ENCODE measurements at places on chromosomes 4 and X.

DNA sequence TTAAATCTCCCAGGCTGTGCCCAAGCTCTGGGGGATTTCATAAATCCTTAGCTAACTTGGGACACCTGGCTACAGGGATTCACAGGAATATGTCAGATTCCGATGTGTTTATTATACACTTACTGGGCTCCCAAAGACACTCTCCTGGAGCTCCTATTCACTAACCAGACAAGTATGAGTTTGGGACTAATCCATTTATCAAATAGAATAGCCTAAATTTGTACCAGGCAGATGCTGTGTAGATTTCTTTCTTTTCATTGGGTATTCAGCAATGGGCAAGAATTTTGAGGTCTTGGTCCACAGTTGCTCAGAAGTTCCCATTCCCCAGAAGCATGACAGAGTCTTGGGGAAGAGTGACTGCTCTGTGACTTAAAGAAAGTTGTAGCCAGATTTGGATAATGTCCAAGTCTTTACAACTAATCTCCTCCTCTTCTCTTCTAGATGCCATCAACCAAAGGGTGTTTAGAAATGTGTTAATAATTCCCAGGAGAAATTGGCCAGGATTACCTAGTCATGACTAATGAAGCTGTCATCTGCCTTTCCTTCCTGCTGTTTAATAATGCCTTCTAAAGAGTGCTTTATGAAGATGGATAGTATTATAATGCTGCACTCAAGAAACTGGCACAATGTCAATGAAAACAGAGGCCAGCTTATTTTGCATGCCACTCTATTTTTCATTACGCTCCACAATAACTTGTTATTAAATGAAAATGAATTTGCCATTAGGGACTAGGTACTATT lies 120.9 kb downstream of the CHIC2 start:
- DNase-seq, result no peak

GRCh38 chr4:124710015-124710741 lies 2.4 kb downstream of the ANKRD50 start:
- no peak for DNase-seq

- DNase-seq, result no peak
Measured at GRCh38 chr4:171239196-171239595, 574.0 kb upstream of the GALNTL6 start.

GRCh38 chr4:152206185-152206584 lies 329.7 kb downstream of the FBXW7 start:
- DNase-seq, result no peak

- no peak for DNase-seq
Measured at GRCh38 chr4:138438608-138439007, 196.5 kb upstream of the SLC7A11 start.

GRCh38 chr4:101175896-101176676 lies 171.2 kb downstream of the PPP3CA start:
- DNase-seq, result no peak

- DNase-seq, result no peak
Measured at GRCh38 chrX:153380691-153381090, 20.5 kb downstream of the PNMA6E start.

GRCh38 chr4:182640491-182640890 lies 276.7 kb downstream of the DCTD start:
- no peak for DNase-seq

- DNase-seq, result no peak
Measured at GRCh38 chr4:148025981-148026380, 294.1 kb downstream of the ARHGAP10 start.

DNA sequence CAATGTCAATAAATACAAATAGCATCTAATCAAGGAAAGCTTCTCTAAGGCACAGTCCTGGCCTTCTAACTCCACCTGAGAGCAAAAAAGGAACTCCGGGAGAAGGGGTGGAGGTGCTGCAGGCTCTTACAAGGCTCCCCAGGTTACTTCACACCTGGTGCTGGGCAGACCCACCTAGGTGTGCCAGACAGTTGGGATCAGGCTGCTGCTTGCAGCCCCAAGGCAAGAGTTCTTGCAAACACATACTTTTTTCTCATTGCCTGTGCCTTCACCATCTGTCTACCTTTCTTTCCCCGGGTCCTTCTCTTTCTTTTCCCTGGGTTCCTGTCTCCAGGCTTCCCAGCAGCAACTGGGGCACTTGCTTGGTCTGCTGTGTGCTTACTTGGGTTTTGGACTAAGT lies 81.4 kb upstream of the STIM2 start:
- no peak for DNase-seq

DNA sequence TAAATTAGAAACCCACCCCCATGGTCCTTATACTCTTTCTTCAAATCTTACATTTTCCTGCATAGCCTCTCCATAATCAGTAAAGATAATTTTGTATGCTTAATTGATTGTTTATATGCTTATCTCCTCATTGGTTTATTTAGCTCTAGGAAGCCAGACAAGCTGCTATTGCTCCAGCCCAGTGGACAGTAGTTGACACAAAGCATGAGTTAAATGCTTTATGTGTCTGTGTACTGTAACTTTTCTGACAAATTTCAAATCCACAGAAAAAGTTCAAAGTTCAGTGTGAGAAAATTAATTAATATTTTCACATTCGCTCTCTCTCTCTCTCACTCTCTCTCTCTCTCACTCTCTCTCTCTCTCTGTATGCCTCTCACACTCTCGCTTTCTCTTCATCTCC lies 181.7 kb downstream of the GABRB1 start:
- DNase-seq, result no peak

DNA sequence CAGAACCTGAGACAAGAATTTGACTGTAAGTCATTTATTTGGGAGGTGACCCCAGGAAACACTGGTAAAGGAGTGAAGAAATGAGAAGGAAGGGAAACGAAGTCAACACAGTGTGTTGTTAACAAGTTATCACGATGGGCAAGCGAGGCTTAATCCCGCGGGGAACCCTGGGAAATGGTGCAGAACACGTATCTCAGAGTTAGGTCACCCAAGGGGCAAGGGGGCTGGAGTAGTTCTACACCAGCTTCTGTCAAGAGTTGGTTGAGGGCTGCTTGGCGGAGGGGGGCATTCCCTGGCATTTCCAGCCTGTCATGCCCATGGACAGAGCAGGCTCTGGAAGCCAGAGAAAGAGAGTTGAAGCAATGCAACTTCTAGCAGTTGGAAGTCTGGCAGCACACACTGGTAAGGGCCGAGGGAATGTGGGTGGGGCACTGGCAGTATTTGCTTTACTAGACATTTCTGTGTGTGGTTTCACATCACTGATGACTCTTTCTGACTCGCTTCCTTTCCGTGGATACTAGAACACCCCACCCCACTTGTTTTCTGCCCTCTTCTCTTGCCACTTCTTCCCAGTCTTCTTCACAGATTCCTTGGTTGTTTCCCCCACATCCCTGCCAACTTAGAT lies 52.2 kb upstream of the ADGRG2 start:
- no peak for DNase-seq

GRCh38 chrX:13256603-13257002 lies 63.2 kb downstream of the ATXN3L start:
- no peak for DNase-seq

DNA sequence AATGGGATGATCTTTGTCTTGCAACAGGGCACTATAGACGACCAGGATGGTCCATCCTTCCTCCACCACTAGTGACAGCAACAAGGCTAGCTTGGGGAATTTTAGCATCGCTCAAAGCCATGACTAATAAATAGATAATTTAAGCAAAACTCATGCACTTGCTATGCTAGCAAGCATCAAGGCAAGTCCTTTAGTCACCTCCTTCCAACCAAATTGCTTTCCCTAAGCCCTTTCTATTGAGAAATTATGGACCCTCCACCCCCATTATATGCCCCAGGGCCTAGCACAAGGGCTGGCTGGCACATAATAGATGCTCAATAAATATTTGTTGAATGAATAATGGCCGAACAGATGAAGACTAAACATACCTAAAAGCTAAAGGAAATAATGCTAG lies 28.6 kb downstream of the SLC16A2 start:
- DNase-seq, result no peak

DNA sequence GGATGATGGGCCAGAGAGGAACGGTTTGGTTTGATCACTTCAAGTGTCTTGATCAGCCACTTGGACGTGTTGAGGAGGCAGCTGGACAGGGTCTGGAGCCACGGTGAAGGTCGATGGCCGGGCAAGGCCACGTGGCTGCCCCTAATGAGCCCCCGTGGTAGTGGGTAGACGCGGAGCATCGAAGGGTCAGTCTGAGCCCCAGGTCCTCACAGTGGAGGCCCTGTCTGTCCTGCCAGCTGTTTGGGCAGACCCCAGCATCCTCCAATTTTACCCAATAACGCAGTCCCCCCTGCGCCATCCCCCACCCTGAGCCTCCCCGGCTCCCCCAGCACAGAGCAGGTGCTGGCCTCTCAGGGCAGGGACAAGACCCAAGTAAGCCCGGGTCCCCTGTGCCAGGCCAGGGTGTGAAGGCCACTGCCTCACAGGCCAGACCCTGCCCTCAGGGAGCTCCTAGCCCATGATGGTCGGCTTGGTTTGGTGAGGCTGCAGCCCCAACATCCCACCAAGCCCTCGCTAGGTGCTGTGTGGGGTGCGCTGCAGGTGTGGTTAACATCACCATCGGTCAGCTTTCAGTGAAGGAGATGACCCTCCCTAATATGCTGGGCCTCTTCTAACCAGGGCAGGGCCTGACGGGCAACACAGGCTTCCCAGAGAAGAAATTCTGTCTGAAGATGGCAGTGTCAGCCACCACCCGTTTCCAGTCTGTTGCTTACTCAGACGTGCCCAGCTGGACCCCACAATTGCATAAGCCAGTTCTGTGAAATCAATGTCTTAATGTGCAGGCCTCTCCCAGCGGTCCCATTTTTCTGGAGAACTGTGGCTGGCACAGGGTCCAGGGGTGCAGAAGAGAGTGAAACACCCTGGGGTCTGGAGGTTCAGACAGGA lies 40.5 kb upstream of the NKX1-1 start:
- no peak for DNase-seq

DNA sequence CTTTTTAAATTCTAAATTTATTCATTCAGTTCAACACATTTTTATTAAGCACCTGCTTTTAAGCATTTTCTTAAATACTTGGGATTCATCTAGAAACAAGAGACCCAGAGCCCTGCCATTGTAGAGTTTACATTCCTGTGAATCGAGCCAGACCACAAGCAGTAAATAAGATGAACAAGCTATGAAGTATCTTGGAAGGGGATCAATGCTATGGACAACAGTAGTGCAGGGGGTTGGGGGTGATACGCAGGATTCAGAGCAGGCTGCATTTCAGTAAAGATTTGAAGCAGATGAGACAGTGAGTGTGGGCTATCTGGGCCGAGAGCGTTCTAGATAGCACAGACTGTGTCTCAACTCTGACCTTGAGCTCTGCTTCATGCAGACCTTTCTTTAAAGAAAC lies 35.1 kb downstream of the CLDN22 start:
- no peak for DNase-seq

DNA sequence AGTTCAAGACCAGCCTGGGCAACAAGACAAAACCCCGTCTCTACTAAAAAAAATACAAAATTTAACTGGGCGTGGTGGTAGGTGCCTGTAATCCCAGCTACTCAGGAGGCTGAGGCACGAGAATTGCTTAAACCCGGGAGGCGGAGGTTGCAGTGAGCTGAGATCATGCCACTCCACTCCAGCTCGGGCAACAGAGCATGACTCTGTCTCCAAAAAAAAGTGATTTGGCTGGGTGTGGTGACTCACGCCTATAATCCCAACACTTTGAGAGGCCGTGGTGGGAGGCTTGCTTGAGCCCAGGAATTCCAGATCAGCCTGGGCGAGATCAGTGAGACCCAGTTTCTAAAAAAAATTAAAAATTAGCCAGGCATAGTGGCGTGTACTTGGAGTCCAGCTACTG lies 4.1 kb downstream of the OPHN1 start:
- DNase-seq, result no peak

DNA sequence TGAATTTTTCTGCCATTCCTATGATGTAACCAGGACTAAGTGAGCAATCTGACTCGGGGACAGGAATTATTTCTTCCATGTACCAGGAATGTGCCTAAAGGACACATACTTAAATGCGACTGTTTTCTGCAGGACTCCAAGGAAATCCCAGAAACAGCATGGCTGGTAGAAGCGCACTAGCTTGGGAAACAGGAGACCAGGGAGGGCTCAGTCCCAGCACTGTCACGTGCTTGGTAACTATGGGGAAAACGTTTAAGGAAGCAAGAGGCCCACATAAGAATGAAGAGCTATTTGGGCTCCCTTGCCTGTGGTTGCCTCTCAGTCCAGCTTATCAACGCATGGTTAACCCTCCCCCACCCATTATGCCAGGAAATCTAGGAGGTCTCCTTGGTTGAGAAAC lies 19.6 kb downstream of the MPP1 start:
- DNase-seq, result no peak

GRCh38 chr4:162891788-162892707 lies 274.6 kb downstream of the NAF1 start:
- no peak for DNase-seq

Measured in stimulated activated CD8-positive, alpha-beta memory T cell treated with anti-CD3 and anti-CD28 coated beads, Interleukin-4, amount 100 ng/mL, for 4 hours (primary cell).